ENCODE measurements at places on chromosomes 4 and X.

- DNase-seq: no peak
Measured at GRCh38 chr4:159284113-159284512, 181.2 kb downstream of the RAPGEF2 start.

GRCh38 chr4:40421839-40422708, 86.9 kb downstream of the CHRNA9 start:
- no peak for DNase-seq

DNA sequence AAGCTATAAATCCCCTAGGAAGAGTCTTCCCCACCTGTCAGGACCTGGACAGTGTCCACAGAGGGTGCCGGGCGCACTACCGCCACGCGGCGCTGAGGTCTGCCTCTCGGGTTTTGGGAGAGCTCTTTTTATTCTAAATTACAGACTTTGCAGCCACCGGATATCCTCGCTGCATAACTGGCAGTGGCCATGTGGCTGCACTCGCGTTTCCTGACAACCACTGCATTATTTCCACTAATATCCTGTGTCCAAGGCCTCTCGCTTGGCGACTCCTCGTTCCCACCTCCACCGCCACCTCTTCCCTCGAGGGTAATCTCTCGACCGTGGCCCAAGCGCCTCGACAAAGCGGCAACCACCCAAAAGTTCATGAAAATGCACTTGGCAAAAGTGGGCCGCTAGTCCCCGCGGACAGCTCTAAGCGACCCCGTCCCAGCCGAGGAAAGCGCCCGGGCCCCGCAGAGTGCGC, 512 bp upstream of the TMEM131L start:
- DNase-seq: no peak

DNA sequence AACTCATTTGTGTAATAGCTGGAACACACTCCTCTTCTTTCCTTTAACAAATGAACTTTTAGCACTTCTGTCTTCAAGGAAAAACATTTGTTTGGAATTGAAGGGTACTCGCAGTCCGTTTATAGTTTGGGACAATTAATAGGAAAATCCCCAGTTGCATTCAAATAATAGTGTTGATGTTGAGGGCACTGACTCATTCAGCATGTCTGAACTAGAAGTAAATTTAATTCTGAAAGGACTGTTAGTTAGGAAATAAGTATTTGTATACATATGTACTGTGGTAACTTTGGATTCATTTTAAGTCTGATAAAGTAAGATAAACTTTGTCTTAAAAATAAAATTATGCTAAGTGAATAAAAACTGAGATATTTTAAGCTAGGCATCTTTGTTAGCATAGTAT, 27.2 kb downstream of the FAM199X start:
- no peak for DNase-seq

DNA sequence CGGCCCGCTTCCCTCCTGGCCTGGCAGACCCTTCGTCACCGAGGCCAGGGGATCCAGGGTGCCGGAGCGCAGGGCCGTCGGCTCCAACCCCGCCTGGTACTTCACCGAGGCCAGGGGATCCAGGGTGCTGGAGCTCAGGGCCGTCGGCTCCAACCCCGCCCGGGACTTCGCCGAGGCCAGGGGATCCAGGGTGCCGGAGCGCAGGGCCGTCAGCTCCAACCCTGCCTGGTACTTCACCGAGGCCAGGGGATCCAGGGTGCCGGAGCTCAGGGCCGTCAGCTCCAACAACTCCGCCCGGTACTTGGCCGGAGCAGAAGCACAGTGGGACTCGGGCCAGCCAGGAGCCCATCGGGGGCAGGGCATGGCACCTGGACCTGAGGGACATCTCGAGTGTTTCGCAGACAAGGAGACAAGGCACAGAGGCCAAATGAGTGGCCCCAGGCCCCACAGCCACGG, 85.1 kb downstream of the FAM53A start:
- DNase-seq: no peak
